ENCODE measurements at places on chromosomes 11 and 22.

DNA sequence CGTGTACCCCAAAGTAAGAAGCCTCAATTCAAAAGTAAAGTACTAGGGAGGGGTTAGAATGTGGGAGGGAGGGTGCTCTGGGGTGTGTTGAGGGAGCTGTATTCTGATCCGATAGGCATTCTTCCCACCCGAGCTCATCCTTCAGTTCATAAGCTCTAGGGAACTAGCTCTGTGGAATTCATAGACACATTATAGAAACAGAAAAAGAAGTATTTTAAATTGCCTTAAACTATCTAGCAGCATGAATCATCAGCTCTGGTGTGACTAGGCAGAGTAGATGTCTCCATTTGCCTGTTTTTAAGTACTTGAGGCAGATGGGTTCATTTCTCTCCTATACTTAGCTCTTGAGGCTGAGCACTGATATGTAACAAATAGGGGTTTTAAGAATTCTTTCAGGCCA lies 7.3 kb upstream of the SGSM3 start:
- H3K4me3 ChIP-seq = no peak overlapping the region
- DNase-seq = no peak
- no peaks in the 10 kb centered on the region for H3K27me3 ChIP-seq
- H3K36me3 ChIP-seq = peaks cover 39% of the 10 kb centered on the region
- H3K4me1 ChIP-seq = no peaks in the 10 kb centered on the region

GRCh38 chr11:74443071-74443864 lies 24.1 kb downstream of the KCNE3 start:
- no peak overlapping the region for H3K4me3 ChIP-seq
- H3K27ac ChIP-seq = no peak overlapping the region

- peak; percentile 66 for DNase-seq
- no peaks in the 10 kb centered on the region for H3K4me1 ChIP-seq
- no peak overlapping the region for H3K27ac ChIP-seq
- no peak overlapping the region for H3K4me3 ChIP-seq
Measured at GRCh38 chr11:58286249-58286648, 18.2 kb upstream of the OR10W1 start.

GRCh38 chr11:48014917-48015316 lies 34.6 kb downstream of the PTPRJ start:
- no peak for DNase-seq
- no peak overlapping the region for H3K27ac ChIP-seq
- peaks cover 14% of the 10 kb centered on the region for H3K4me1 ChIP-seq
- H3K27me3 ChIP-seq = no peaks in the 10 kb centered on the region
- no peaks in the 10 kb centered on the region for H3K36me3 ChIP-seq

Data from mesendoderm (in vitro differentiated cells).